ENCODE measurements at places on chromosomes 12 and 14.

- no peak for DNase-seq
These were observed 611.3 kb downstream of the MED13L start for GRCh38 chr12:115666168-115666567.

- no peak for DNase-seq
These were observed 8.1 kb upstream of the LHX5 start for GRCh38 chr12:113479590-113480335.

DNA sequence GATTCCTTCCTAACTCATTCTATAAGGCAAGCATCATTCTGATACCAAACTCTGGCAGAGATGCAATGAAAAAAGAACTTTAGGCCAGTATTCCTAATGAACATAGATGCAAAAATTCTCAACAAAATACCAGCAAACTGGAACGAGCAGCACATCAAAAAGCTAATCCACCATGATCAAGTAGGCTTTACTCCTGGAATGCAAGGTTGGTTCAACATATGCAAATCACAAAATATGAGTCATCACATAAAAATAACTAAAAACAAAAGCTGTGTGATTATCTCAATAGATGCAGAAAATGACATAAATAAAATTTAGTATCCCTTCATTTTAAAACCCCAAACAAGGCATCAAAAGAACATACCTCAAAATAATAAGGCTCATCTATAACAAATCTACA lies 98.9 kb downstream of the ACSS3 start:
- DNase-seq = no peak

DNA sequence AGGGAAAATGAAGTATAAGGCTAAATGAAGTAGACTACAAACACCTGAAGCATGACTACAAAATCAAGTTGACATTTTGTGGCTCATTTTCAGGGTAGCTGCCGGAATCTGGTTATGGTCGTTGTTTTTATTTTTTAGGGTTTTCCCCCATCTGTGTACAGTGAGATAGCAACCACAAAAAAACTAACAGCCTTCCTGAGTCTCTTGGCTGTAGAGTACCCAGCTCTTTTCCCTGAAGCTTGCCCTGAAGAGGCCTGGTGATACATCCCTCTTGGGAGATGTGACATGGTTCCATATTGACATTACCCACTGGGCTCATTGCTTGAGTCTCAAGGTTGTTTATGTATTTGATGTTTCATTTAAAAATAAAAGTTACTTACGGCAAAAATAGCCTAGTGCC lies 424.0 kb downstream of the ZFP36L1 start:
- DNase-seq = no peak

- no peak for DNase-seq
These were observed 182.3 kb downstream of the NTF3 start for GRCh38 chr12:5614256-5614655.

DNA sequence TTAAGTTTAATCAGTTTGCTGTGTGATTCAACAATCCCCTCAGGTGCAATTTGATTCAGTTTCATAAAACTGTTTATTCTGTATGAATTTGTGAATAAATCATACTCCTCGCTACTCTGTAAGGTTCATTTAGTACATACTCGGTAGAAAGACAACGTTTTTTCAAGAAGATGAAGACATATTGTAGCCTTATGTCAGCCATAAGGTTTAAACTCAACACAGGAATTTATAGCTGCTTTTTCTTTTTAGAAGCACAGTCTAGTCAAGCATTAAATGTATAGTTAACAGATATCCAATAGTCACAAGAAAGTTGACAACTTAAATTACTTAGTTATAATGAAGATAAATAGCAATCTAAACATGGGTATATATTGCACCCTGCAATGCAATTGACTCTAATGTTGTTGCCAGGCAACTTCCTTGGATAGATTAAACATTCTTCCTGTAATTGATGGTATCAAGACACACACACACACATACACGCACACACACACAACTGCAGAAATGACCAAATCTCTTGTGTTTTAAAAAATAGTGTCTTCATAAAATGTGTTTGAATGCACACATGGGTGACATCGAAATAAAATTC lies 151.5 kb upstream of the MGAT4C start:
- no peak for DNase-seq

GRCh38 chr14:72706485-72706884 lies 187.4 kb downstream of the DPF3 start:
- no peak for DNase-seq

DNA sequence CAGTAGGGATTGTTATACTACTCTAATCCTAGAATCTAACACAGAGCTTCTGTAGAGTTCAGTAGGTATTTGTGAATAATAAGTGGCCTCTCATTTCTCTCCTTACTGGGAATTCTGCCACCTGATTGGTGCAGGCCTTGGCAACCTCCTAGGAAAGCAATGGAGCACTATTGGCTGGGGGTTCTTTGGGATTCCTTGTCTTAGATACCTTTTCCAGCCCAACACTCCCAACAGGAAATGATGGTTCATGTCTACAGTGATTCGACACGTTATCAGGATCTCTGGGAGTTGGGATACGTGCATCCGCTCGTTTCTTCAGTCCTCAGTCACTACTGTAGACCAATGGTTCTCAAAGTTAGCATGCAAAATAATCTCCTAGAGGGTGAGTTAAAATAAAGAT lies 67.4 kb downstream of the ELK3 start:
- no peak for DNase-seq

DNA sequence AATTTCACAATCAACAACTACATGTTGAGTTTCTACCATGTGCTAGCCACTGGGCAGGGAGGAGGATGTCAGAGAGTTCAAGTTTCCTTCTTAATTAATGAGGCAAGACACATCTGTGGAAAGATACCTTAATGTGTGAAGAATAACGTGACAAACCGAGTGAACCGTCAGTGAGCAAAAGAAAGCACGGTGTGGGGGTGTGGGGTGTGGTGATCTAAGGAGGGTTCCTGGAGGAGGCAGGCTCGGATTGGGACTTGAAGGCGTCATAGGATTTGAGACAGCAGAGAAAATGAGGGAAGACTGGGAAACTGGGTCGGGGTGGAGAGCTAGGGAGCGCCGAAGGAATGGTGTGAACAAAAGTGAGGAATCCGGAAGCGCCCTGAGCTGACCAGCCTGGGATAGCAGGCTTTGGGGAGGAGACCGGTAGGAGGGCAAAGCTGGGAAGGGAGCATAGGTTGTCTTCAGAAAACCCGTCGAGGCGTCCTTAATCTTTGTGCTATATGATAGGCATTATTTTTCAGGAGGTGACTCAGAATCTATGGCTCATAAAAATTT lies 22.3 kb downstream of the GALNT8 start:
- no peak for DNase-seq

- DNase-seq = no peak
These were observed 8.0 kb downstream of the CNOT2 start for GRCh38 chr12:70251226-70251625.

DNA sequence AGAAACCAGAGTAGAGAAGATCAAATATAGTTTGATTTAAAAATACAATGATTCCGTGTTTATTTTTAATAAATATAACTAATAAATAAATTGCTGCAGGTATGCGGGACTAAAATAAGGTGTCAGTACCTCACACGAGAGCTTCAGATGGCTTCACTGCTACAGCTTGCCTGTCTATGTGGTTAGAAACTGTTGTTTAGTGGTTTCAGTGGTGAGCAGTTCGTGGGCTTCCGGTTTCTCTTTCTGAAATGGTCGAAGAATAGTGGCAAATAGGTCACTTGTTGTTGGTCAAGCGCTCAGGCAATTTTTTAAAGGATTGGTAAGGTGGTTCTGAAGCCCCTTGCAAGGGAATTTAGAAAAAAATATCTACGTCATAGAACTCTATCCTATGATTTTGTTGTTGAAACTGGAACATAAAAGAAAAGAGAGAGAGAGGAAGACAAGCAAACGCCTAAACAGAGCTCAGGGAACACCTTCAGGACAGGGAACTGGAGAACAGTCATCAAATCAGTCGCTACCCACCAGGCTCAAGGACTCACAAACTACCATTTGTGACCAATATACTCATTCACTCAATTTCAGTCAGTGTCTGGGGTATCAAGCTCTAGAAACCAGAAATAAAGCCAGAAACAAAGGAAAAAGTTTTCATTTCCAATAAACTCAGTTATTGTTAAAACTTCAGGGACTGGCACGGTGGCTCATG lies 31.3 kb downstream of the GABARAPL1 start:
- DNase-seq = no peak

DNA sequence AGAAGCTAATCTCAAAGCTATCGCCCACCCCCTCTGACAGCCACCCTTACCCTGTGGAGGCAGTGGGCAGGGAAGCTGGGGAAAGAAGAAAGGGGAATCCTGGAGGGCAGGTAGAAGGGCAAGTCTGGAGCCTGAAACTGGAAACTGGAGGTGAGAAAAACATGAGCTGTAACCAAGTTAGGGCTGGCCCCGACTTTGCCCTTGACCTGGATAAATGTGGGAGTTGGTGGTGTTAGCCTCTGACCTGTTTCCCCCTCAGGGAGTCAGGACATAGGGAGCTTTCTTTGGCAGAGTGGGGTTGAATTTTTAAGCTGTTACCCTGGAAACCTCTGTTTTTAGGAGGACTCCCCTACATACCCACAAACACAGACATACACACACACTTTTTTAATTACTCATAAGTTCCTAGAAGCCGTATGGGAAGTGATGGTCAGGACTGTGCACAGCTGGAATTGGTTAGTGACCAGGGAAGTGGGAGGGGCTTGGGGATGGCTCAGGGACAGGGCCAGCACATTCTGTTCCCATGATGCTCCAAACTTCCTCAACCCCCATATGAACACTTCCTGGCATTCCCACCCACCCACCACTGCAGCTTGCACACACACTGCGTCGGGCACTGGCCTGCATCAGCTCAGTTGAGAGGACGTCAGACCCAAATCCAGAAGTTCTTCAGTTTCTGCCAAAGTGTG lies 5.0 kb upstream of the MMP19 start:
- DNase-seq = no peak

GRCh38 chr14:101476916-101477553 lies 84.3 kb upstream of the DIO3 start:
- DNase-seq = no peak

GRCh38 chr12:122028165-122028904 lies 6.7 kb downstream of the BCL7A start:
- no peak for DNase-seq

- DNase-seq = no peak
These were observed 42.4 kb downstream of the TRIP11 start for GRCh38 chr14:91997492-91997891.

DNA sequence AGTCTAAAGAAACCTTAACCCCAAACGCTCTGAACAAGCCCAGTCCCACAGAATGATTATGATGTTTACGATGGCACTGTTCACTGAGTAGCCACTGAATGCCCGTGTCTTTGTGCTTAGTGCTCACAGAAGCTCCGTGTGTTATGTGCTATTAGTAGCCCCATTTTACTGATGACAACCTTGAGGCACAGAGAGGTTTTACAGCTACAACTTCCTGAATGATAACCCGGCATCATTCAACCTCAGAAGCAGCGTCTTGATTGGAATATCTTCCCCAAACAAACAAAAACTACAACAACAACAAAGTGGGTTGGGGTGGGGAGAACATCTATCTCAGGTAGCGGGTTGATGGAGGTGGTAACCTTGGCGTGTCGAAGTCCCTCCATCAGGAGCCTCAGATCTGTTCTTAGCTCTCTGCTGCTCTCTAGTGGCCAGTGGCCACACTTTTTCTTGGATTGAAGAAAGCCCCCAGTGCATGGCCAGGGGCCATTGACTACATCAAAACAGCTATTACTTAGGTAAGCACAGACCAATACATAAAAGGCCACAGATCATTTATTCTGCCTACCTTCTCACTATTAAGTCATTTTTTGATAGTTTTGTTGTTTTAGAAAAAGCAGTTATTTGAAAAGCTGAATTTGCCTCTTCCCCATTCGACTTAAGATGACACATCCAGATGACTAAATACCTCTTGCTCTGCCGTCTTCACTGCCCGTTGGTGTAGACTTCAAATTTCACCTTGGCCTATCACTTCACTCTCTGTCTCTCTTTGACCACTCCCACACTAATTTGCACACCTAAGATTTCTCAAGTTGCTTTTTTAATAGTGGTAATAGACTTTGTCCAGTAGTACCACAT lies 376.9 kb downstream of the GALC start:
- no peak for DNase-seq

DNA sequence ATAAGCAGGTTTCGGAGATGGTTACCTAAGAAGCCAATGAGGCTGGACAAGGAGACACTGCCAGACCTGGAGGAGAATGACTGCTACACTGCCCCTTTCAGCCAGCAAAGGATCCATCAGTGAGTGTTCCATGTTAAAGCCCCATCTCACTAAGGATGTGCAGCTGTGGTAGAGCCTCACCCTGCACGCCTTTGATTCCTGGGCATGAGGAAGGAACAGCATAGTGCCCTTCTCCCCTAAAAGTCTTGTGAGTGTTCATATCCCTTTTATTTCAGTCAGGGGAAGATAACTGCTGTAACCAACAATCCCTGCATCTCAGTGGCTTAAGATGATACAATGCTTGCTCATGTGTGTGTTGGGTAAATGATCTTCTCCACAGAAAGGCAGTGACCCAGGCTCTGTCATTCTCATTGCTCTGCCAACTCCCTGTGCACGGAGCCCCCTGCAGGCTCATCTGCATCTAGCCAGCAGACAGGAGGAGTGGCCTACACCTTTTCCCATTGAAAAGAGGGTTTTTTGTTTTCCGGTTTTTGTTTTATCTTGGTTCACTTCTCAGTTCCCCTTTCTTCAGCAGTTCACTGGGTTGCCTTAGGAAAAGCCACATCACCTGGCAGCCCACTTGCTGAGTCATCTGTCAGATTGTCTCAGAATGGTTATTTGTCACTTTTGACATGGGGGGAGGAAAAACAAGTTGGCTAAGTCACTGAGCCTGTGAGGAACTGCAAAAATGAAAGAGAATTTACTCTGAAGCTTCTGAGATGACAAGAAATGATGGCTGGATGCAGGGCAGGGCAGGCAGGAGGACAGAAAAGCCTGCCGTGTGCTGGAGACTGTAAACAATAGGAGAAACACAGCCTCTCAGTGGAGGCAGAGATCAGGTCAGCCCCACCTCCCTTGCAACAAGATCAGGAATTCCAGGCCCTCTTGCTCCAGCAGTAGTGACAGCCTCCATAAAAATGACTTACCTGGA lies 193.3 kb downstream of the ANO4 start:
- DNase-seq = no peak

- no peak for DNase-seq
These were observed 163.5 kb upstream of the NEDD1 start for GRCh38 chr12:96743606-96744005.

DNA sequence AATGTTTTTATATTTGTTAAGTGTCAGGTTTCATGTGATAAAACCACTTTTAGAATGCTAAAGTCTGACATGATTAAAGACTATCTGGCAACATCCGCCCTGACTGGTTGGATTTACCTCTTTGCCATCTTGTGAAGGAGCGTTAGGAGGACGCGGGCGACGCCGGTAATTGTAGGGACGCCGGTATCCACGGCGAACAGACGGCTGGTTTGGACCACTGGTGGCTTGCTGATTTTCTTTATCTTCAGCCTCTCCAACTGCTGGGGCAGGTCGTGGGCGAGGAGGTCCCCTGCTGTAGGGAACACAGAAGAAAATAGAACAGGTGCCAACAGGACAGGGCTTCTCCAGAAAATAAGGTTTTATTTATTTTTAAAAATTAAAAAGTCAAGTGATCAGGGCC lies 21.3 kb downstream of the YBX3 start:
- no peak for DNase-seq

GRCh38 chr14:94771906-94772490 lies 2.1 kb upstream of the GSC start:
- DNase-seq = no peak

Data from cortex of kidney (tissue), 1 donor.